Activated CD8-positive, alpha-beta memory T cell treated with anti-CD3 and anti-CD28 coated beads, Interleukin-2, amount 10 ng/mL, durations not matched to agents 7 days and 5 days (primary cell): ENCODE measurements at places on chromosomes 3 and 15. TPM values are rescaled to one million over a fixed set of nuclear protein-coding genes. Genes with fewer than 3 reads are reported as not detected.

DNA sequence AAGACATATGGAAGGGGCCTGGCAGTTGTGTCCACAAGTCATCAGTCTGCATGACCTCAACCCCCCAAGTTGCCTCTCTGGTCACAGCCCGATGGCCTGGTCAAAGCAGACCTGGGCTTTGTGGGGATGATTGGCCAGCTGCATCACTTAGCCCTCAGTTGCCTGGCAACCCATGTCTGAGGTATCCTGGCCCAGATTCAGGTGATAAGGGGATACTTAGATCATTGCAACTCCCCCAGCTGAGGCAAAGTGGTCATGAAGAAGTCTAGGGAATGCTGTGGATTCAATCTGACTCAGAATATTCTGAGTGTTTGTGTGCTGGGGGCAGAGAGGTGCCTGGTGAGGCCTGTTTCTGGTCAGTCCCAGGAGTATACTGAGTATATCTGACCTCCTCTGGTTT, 5.0 kb downstream of the GPR156 start:
- H3K4me3 ChIP-seq, result no peak overlapping the region
- H3K36me3 ChIP-seq, result no peaks in the 10 kb centered on the region
- peaks cover 54% of the 10 kb centered on the region for H3K27me3 ChIP-seq
- DNase-seq, result no peak
- H3K4me1 ChIP-seq, result no peaks in the 10 kb centered on the region

SLTM gene
- 128 TPM for total RNA-seq

SENP2 gene
- 28.8 TPM for total RNA-seq

GLDN gene
- total RNA-seq, result not detected

RTP4 gene
- 16.9 TPM for total RNA-seq

ATP2B2 gene
- total RNA-seq, result not detected

TMEM45A gene
- total RNA-seq, result 0.89 TPM

ARRDC4 gene
- not detected for total RNA-seq

GRCh38 chr3:154759966-154760365, 320.2 kb upstream of the MME start:
- no peak for DNase-seq
- no peaks in the 10 kb centered on the region for H3K36me3 ChIP-seq
- H3K27me3 ChIP-seq, result no peaks in the 10 kb centered on the region
- no peaks in the 10 kb centered on the region for H3K4me1 ChIP-seq

- H3K4me1 ChIP-seq, result no peaks in the 10 kb centered on the region
- peaks cover 4% of the 10 kb centered on the region for H3K27me3 ChIP-seq
- no peak overlapping the region for H3K27ac ChIP-seq
- no peaks in the 10 kb centered on the region for H3K36me3 ChIP-seq
Observed at GRCh38 chr3:10428406-10429091, 76.8 kb downstream of the ATP2B2 start.

DNA sequence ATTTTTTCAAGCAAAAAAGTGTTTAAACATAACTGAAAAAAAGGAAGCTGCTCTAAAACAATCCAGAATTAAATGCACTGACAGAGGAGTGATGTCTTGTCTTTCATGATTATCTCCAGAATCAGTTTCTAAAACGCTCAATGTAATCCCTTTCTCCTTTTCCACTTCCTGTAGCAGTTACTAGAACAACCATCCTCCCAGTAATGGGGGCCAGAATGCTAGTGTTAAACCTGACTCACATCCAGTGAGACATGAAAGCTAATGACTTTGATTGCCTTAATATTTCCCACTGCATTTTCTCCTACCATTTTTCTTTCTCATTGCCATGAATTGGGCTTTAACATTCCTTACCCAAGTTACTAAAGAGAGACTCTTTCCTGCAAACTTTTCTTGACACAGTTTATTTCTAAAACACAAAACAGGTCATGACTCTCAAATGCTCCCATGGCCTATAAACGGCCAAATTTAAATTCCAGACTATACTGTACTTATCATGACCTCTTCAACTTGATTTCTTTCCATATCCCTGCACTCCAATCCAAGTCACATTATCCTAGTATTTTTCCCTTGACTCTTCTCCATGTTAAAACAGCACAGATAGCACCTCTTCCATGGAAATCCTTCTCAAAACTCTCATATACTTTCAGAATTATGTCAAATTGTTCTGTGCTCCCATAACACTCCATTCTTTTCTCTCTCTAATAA, 341.4 kb downstream of the NAALADL2 start:
- H3K4me3 ChIP-seq, result no peak overlapping the region
- no peaks in the 10 kb centered on the region for H3K36me3 ChIP-seq
- DNase-seq, result no peak

- no peak overlapping the region for H3K4me3 ChIP-seq
- H3K27ac ChIP-seq, result no peak overlapping the region
- DNase-seq, result no peak
- peaks cover 12% of the 10 kb centered on the region for H3K27me3 ChIP-seq
- no peaks in the 10 kb centered on the region for H3K4me1 ChIP-seq
- no peaks in the 10 kb centered on the region for H3K36me3 ChIP-seq
Observed at GRCh38 chr15:55532944-55533343, 24.9 kb upstream of the DNAAF4 start.

GRCh38 chr3:131396170-131396569, 14.6 kb downstream of the NUDT16 start:
- DNase-seq, result no peak

MED12L gene
- 3.2 TPM for total RNA-seq

- H3K4me1 ChIP-seq, result peaks cover 28% of the 10 kb centered on the region
- H3K36me3 ChIP-seq, result no peaks in the 10 kb centered on the region
- DNase-seq, result no peak
- H3K4me3 ChIP-seq, result peak overlapping the region; percentile 82
Observed at GRCh38 chr3:49928481-49929017, 1.1 kb downstream of the MON1A start.

DNA sequence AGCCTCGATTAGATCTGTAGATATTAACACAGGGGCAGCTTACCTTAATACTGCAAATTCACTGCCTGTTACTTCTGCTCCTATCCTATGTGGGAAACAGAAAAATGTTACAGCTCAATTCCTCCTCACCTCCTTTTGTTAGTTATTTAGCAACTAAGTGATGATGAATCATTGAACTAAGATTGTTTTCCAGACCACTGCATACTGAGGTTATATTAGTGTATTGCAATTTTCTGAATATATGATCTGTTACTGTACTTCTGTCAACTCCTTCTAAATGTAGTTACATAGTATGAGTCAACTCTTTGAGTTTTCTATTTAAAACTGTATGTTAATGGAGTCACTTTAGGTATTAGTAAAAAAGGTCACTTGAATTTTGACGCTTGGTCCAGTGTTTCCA, 331.5 kb upstream of the SLCO3A1 start:
- no peak for DNase-seq
- no peak overlapping the region for H3K27ac ChIP-seq
- H3K36me3 ChIP-seq, result no peaks in the 10 kb centered on the region
- no peak overlapping the region for H3K4me3 ChIP-seq
- H3K4me1 ChIP-seq, result peaks cover 26% of the 10 kb centered on the region
- peaks cover 7% of the 10 kb centered on the region for H3K27me3 ChIP-seq
